Stimulated activated CD8-positive, alpha-beta memory T cell treated with anti-CD3 and anti-CD28 coated beads, Interleukin-4, amount 100 ng/mL, for 4 hours (primary cell): ENCODE measurements at places on chromosomes 2 and 18.

- DNase-seq, result no peak
These were observed 188.8 kb downstream of the ZEB2 start for GRCh38 chr2:144330951-144331673.

- no peak for DNase-seq
These were observed 65.8 kb downstream of the ZAP70 start for GRCh38 chr2:97779141-97779540.

- peak; percentile 40 for DNase-seq
These were observed 38.6 kb upstream of the NOTO start for GRCh38 chr2:73163483-73164367.

- DNase-seq, result no peak
These were observed 105.7 kb downstream of the KYNU start for GRCh38 chr2:142983174-142983573.

DNA sequence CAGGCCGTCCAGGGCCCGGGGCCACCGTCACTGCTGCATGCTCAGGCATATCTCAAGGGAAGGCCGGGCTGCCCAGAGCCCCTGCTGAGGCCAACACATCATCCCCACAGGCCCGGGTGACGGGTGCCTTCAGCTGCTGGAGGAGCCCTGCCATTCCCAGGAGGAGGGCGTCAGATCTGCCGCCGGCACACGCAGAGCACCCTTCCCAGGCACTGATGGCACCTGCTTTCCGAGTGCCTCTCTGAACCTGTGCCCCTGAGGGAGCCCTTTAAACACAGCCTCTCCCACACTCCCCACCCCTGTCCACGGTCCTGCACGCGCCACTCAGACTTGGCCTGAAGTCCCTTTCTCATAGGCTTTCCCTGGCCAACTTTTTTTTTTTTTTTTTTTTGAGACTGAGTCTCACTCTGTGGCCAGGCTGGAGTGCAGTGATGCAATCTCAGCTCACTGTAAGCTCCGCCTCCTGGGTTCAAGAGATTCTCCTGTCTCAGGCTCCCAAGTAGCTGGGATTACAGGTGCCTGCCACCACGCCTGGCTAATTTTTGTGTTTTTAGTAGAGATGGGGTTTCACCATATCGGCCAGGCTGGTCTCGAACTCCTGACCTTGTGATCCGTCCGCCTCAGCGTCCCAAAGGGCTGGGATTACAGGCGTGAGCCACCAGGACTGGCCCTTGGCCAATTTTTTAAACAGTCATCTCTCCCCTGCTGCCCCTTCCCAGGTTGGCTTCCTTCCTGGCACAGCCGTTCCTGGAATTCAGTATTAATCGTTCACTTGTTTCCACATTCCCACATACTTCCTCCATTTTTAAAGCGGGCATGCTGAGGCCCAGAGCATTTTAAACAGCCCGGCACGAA, 211.7 kb downstream of the NDUFA10 start:
- DNase-seq, result no peak

- DNase-seq, result no peak
These were observed 602.9 kb downstream of the ARHGAP15 start for GRCh38 chr2:143732076-143732475.

DNA sequence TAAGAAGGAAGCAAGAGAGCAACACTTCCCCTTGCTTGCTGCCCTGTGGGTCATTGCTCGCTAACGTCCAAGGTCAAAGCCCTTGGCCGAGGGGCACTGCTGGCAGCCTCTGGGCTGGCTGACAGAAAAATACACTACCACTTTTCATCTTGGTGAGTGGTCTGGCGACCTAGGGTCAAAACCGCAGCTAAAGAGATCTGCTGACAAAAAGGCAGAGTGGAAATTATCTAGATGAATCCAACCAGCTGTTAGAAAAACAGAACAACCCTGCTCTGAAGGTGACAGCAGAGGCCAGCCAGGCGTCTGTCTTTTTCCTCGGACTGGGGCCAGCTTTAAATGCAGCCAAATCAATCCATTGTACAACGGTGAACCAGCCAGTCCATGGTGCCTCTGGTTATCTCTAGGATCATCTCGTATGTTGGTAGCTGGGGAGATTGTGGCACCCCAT, 92.6 kb downstream of the CD8B2 start:
- no peak for DNase-seq

- DNase-seq, result no peak
These were observed 5.2 kb downstream of the EML6 start for GRCh38 chr2:54728669-54729120.

DNA sequence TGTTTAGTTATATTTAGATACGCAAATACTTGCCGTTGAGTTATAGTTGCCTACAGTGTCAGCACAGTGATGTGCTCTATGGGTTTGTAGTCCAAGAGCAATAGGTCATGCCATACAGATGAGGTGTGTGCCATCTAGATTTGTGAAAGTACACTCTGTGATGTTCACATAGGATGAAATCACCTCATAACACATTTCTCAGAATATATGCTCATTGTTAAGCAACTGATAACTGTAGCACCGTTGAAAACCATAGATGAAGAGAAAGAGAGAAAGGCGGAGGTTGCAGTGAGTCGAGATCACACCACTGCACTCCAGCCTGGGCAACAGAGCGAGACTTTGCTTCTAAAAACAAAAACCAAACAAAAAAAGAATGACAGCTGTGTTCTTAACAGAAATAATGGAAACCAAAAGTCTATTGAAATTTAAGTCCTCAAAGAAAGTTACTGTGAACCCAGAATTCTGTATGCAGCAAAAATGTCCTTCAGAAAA, 9.5 kb downstream of the DGKD start:
- no peak for DNase-seq

GRCh38 chr2:150156415-150156814, 331.1 kb downstream of the RND3 start:
- DNase-seq, result no peak

DNA sequence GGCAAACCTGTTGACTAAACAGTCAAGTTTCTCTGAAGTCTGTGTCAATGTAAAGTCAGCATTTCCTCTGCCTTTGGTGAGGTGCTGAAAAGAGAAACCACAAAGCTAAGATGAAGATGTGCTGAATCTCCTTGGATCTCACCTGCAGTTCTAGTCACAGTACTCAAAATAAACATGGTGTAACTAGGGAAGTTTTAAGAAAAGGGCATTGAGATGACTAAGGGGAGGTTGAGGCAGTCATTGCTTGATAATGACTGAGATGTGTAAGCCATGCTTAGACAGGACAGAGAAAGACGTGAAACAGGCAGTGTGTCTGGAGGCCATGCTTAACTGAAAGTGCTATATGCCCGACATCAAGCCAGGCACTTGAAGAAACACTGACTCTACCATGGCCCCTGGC, 1010.0 kb upstream of the CELF4 start:
- DNase-seq, result no peak

DNA sequence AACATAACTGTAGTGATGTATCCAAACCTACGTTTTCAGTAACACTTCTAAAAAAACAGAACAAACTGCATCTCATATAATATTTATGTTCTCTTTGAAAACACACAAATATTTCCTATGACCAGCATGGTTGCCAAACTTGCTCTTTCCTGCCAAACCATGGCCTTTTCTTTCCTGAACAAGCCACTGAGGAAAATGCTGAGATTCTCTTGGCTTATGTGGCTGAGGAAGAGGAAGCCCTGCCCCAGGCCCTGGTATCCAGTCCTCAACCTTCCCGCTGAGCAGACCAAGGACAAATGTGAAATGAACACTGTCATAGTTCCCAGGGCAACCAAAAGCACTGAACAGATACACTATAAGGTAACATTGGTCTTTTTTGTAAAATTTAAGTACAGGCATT, 35.9 kb upstream of the NARS1 start:
- DNase-seq, result no peak

DNA sequence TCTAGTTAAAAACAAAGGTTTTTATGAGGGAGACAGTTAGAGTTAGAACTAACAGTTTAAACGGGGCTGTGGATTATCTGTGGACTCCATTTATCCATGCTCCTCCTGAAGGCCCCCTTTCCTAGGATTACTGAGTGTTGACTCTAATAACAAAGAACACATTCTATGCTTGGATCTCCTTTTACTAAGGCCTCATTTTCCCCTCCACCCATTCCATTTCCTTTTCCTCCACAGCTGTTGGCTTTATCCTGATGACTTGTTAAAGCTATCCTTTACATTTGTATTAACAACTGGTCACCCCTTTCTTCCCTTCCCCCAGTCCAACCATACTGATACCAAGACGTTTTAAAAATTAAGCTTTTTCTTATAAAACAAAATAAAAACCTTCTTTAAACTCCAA, 220.6 kb downstream of the SRBD1 start:
- no peak for DNase-seq

DNA sequence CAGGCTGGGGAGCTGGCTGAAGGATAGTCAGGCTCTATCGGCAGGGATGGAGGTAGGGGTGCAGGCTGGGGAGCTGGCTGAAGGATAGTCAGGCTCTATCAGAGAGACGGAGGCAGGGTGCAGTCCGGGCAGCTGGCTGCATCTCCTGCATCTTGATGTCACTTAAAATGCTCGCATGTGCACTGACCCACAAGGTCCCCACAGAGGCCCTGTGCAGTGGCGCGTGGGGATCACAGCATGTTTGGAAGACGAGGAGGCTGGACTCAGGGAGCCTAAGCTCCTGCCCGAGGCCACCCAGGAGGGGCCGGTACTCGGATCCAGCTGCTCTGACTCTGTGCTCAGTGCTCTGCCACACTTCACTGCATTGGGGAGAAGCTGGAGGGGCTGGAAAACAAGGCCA, 189.0 kb upstream of the HDAC4 start:
- no peak for DNase-seq

DNA sequence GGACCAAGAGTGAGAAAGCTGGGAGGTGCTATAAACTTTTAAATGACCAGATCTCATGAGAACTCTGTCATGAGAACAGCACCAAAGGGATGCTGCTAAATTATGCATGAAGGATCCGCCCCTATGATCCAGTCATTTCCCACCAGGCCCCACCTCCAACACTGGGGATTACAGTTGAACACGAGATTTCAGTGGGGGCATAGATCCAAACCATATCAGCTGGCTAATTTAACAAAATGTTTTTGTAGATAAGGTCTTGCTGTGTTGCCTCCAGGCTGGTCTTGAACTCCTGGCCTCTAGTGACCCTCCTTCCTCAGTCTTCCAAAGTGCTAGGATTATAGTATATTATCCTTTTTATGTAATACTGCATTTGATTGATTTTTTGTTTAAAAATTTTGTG, 56.0 kb downstream of the NBEAL1 start:
- DNase-seq, result no peak

DNA sequence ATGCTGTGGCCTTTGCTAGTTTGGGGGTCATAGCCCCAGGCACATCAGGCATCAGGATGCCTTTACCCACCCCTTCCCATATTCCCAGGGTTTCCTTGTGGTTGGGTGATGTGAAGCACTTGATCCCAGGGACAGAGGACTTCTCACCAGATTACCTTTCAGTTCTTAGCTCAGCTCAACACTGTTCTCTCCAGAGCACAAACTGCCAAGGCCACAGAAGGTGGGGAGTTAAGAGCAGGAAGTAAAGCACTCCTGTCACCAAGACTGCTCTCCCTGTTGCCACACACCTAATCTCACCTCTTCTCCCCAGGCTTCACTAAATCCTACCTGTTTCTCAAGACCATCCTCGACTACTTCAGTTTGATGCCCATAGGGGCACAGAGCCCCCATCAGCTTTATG, 25.9 kb downstream of the FHOD3 start:
- no peak for DNase-seq

DNA sequence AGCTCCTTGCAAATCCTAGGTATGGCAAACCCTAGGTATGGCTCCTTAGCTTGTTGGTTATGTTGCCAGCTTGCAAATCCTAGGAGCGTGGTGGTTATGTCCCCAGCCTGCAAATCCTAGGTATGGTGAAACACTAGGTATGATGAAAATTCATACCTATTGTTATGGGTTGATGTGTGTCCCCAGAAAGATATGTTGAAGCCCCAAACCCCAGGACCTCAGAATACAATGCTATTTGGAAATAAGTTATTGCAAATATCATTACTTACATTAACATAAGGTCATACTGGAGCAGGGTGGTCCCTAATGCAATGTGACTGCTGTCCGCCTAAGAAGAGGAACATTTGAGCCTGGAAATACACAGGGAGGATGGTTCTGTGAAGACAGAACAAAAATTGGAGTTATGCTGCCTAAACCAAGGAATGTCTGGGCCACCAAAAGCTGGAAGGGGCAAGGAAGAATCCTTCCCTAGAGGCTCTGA, 220.8 kb downstream of the MYCN start:
- no peak for DNase-seq

DNA sequence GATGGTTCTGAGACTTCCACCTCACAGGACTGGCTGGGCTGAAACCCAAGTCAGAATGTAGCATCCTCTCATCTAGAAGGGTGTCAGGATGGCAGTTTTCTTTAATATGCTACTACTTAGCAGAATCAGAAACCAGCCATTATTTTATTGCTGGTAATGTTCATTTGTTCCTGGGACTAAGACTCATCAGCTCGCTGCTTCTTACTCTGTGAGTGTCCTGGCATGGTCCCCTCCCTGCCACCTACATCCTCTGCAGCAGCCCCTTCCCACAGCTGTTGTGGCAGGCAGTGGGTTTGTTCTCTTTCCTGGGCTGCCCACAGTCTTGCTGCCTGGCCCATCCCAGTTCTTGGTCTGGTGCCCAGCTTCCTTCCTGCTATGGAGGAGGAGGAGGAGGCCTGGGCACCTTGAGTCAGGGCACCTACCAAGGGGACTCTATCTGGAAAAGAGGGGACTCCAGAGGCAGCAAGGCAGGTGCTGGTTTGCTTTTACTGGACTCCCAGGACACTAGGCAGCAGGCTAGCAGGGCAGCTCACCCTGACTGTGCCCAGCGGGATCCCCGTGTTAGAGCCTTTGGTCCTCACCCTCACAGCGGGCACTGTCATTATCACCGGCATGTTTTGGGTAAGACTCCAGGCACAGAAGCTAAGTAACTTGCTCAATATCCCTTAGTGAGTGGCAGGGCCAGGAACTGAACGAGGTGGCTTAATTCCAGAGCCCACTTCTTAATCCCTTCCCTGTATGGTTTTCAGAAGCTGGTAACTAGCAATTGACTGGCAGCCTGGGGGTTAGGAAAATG, 62.1 kb downstream of the LRRFIP1 start:
- no peak for DNase-seq

DNA sequence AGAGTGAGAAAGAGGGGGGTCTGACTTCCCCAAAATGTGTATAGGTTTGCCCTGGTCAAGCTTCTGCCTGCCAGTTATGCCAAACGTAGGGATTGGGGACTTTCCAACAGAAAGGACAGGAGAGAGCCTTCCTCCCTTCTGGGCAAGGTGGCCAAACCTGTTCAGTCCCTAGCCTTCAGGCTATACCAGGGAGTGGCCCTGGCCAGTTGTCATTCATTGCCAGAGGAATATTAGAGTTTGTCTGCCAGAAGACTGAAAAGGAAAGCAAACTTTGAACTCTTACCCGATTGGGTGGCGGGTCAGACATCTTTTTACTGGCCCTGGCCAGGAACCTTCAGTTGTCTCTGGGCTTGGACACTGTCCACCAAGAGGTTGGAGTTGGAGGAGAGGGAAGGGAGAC, 22.1 kb downstream of the RAB3GAP1 start:
- DNase-seq, result no peak

DNA sequence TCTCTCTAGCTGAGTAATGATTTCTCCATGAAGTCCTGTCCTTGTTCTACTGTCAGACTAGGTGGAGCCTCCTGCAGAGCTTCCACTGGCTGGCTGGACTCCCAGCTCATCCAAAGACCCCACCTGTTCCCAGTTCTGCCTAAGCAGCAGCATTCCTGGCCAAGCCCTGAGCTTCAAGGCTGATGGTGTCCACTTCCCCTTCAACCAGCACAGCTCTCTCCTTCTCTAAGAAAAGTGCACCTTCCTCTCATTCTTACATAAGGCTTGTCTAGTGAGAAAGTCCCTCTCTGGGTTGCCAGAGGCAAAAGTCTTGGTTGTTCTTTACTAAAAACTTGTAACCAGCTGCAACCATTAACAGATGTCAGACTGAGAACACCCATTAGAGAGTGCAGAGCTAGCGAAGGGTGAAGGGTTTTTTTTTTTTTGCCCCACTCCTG, 58.9 kb downstream of the CXCR4 start:
- no peak for DNase-seq
